ENCODE measurements at places on chromosomes 4 and X.

DNA sequence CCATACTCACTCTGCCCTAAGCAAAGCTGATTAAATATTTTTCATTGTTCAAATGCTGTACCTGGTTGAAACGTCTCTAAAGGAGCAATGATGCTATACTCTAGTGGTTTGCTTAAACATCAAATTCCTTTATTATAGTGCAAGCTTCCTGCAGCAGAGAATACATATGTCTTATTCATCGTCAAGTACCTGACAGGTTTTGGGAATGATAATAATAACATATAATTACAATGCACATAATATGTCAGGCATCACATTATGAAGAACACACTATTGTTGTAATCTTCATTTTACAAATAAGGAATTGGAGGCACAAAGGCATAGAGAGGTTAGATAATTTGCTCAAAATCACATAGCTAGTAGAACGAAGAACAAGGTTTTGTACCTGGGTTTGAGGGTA lies 151.6 kb downstream of the GRIA2 start:
- no peak for DNase-seq

DNA sequence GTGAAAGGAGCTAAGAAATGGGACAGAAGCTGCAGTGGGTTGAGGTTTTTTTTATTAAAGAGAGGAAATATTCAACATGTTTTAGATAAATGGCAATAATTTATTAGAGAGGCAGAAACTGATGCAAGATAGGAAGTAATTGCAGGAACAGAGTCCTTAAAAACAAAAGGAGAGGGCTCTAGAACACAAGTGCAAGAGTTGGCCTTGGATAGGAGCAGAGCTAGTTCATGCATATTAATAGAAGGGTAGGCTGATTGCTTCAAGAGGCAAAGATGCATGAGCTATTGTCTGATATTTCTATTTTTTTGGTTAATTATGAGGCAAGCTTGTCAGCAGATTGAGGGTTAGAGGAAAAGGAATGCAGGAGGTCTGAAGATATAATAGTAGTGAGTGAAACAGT lies 91.0 kb upstream of the GPRIN3 start:
- no peak for DNase-seq

DNA sequence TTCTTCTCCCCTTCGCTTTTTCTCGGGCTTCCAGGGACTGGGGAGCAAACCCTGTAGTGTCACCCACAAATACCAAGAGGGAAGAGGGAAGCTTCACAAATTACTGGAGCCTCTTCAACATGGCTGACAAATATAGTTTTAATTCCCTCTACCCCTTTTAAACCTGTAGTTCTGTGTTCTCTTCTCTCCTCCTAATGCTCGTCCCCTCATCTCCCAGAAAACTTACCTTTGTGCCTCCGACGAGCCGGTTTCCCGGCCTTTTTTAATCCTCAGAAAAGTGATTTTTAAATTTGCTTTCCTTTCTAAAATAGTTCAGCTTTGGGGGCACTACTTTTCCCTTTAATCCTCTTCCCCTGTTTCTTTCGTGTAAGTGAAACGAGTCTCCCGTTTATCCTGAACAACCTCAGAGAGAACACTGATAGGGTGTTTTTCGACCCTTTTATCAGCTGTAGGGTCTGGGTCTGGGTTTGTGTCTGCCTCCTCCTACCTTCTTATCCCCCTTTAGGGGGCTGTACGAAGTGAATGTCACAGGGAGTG lies 408 bp downstream of the TET2 start:
- no peak for DNase-seq

DNA sequence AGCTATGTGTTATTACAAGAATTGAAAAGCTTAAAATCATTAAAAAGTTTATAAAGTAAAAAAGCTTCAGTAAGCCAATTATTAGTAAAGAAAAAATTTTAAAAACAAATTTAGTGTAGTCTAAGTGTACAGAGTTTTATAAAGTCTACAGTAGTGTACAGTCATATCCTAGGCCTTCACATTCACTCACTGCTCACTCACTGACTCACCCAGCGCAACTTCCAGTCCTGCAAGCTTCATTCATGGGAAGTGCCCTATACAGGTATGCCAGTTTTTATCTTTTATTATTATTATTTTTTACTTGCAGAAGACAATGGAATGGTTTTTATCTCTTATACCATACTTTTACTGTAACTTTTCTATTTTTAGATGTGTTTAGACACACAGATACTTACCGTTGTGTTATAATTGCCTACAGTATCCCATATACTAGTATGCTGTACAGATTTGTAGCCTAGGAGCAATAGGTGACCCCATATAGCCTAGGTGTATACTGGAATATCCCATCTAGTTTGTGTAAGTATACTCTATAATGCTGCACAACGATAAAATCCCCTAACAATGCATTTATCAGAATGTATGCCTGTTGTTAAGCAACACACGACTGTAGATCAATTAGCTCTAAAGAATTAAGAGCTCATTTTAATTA lies 230.7 kb downstream of the DCLK2 start:
- no peak for DNase-seq

DNA sequence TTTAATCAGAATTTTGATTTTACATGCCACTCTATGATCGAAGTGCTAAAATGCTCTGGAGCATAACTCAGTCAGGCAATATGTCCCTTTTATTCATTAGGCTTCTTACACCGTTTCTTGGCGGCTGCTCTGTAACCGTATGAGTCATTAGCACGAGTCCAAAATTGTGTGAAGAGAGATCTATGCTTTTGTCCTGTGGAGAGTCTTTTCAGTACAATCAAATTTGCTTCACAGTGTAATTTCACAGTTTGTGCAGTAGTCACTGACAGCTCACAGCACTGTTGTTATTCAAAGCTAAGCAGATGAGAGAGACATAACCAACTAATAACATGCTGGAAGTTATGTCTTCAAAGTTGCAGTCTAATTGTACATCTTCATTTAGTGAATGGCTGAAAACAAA lies 167.8 kb downstream of the PCDH10 start:
- DNase-seq: no peak

- no peak for DNase-seq
Measured at GRCh38 chr4:54090804-54091623, 8.9 kb upstream of the GSX2 start.

DNA sequence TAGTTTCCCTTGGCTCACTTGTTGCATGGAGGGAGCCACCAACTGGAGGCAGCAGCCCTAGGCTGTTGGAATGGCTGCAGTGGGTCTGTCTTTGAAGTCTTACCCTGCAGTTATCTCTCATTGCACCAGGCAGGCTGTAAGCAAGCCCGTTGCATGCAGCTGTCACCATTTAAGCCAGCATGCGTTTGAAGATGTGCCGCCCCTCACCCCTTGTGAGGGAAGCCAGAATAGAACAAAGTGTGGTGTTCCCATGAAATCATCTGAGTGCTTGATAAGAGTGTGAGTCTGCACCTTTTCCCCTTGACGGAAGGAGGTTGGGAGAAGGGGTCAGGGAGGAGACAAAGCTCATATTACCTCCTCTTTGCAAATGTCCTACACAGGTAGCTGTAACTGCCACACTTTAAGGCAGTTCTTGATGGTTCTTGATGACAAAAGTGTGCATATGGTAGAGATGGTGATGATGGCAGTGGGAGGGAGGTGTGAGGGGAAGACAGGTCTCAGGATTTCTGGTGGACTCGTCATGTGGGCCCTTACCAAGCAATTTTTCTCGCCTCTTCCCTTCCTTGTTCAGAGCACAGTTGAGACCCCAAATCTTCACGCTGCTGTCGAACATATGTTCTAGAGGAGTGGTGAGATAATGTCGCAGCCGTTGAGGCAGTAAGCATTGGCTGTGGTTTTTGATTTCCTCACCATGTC lies 191.4 kb upstream of the LEF1 start:
- no peak for DNase-seq

DNA sequence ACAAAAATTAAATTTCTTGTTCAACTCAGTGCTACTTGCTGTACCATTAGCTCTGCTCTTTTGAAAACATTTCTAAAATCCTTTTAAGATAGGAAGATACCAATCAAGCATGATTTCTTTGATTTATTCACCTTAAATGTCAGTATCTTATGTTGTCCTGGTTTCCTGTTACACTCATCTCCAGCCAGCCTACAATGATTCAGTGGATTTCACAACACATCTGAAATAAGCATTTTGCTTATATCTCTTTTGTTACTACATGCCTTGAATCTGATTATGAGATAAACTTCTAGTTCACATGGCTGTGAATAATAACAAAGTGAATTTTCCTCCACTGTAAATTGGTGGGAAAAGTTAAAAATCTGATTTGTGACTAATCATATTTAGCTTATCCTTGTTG lies 112.5 kb upstream of the BMP3 start:
- DNase-seq: no peak

DNA sequence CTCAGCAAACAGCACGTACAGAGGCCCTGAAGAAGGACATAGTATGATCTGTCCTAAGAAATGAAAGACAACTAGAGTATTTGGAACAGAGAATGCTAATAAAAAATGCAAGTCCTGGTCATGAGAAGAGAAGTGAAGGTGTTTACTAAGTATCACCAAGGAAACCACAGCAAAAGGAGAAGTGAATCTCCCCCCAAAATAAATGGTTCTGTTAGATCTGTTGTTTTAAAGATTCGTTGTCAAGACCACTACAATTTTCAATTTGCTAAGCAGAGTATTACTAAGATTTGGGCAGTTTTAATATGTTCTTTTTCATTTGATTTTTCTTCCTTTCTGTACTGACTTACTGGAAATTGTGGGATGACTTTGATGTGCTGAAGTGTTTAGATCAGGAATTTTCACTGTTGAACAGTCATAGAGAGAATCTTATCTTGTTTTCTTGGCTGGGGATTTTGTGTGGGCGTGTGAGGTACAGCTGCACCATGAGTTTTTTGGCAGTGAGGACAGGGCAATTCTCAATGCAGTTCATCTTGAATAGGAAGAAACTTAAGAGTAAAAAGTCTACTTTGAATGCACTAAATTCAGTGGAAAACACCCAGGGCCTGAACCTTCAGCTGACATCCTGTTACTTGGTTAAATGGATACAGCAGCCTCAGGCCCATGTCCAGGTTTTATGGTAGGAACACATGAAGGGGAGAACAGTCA lies 132.2 kb downstream of the STIM2 start:
- DNase-seq: no peak
